ENCODE measurements at places on chromosomes 7 and 10. TPM values are rescaled to one million over a fixed set of nuclear protein-coding genes. Genes with fewer than 3 reads are reported as not detected.

DNA sequence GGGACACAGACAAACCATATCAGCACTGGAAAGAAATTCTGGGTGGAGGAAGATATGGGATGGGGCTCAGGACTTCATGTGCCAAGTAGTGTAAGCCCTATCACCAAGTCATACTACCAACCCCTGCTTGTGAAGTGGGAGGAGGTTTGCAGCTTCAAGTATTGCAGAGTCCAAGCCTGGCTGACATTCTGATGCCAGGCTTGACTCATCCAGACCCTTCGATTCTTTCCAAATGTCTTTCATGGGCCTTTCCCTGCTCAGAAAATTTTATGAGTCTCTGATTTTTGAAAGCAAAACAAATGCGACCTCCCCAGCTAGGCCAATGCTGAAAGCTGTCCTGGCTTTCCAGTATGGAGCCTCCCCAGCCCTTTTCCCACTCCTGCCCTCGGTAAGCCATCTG is 45.1 kb upstream of the SMNDC1 start:
- no peak for DNase-seq

DNA sequence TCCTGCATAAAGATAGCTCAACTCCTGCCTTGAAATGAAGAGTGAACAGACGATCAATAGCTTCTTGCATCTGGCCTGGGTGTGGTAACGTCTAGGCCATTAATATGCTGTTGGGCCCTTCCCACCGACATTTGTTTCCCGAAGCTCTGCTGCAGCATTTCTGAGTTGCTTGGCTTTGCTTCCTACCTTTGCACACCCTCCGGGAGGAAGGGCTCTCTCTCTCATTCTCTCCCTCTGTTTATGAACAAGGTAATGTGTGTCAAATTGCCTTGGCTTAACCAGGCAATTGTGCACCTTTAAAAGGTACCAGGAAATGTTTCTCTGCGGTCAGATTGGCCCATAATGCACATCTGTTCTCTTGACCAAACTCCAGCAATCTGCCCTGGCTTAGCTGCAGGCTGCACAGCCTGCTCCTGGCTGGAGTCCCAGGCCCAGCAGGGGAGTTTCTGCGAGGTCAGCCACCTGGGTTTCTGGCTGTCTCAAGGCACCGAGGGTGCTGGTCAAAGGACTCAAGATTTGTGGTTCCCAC is 223.7 kb downstream of the SNX10 start:
- DNase-seq = peak; percentile 92

GRCh38 chr10:133476641-133476990 is 22.9 kb downstream of the SCART1 start:
- peak; percentile 1 for DNase-seq

GRCh38 chr7:92115821-92116220 is 18.5 kb downstream of the CYP51A1 start:
- DNase-seq = no peak

DNA sequence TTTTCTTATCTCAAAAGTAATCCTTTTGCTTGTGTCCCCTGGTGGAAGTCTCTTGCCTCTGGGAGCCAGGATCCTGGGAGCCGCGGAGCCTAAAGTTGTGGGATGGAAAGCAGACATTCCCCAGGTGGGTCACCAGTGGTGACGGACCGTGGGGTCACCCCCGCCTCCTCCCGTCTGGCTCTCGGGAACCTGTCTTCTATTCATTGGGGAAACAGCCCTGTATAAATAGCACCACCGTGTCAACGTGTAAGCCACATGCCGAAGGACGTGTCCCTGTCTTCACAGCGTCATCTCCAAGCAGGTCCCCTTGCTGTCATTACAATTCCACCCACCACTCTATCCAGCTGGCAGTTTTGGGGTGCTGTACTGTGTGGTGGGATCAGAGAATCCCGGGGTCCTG is 87.5 kb downstream of the ELFN1 start:
- no peak for DNase-seq

DNA sequence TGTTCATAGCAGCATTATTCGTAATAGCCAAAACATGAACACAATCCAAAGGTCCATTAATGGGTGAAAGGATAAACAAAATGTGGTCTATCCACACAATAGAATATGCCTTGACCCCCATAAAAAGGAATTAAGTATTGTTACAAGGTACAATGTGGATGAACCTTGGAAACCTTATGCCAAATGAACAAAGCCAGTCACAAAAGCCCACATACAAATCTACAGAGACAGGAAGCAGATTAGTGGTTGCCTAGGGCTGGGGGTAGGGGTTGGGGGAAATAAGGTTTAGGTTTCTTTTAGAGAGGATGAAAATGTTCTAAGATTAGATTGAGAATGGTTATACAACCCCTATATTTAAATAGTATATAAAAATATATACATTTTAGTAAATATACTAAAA is 34.8 kb downstream of the PIP4K2A start:
- DNase-seq = no peak

The INMT gene
- 0.66 TPM for total RNA-seq

The NCF1 gene
- not detected for total RNA-seq

All from H4 (cell line).